ENCODE measurements at places on chromosomes 7 and 10.

- no peak for DNase-seq
These were observed 326 bp upstream of the PAPOLB start for GRCh38 chr7:4862156-4862555.

DNA sequence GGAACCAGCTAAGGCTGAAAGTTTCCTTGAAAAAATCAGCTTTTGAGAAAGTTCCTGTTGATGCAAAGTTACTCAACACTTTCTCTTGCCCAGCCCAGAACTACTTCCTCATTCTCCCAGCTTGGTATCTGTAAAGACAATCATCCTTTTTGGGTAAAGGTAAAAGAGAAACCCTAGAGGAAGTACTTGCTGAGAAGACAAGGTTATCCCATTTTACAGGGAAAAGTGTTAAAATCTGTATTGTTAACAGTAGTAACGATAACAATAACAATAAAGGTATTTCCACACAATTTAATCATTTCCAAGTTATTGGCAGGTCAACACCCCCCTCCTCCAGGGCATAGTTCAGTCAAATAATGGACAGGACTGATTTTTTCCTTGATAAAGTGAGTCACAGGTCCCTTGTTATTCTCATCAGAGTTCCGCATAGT lies 2.4 kb downstream of the ALOX5 start:
- DNase-seq: no peak

DNA sequence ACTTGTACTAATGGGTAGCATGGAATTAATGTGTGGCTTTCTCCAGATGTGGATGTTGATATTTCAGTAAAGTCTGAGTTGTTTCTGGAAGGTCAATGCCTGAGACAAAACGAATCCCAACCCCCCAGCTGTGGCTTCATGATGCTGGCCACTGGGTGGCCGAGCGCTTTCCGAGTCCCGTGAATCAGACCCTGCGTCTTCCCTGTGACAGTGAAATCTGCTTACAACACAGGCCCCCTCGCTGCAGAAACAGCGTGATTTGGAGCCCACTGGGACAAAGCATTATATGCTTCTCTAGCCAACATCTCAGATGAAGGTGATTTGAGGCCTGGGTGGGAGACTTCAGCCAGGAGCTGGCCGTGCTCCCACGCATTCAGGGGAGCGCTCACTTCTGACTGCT lies 124.7 kb downstream of the WDR37 start:
- no peak for DNase-seq

GRCh38 chr7:135291809-135292253 lies 58.2 kb downstream of the STRA8 start:
- no peak for DNase-seq

DNA sequence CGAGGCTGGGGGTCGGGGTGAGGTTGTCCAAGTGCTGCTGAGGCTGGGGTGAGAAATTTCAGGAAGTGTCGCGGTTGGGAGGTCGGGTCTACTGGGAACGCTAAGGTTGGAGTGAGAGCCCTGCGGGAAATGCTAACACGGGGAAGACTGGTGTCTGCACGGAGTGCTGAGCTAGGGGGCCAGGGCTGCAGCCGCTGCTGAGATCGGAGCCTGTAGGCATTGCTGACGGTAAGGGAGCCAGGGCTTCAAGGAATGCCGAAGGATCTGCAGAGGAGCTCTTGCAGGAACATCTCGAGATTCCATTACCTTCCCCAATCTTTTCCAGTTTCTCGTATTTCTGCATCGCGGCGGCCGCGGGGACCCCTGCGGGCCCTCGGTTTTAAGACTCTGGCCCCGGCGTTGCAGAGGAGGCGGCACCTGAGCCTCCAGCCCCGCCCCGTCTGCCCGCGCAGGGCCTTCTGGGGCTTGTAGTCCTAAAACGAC lies at the start of gene CDK5:
TSS of gene CDK5 (minus strand) at position 392 of the 483 bp plus-strand sequence. CDS start at position 343, 49 bp downstream.
- DNase-seq: no peak

DNA sequence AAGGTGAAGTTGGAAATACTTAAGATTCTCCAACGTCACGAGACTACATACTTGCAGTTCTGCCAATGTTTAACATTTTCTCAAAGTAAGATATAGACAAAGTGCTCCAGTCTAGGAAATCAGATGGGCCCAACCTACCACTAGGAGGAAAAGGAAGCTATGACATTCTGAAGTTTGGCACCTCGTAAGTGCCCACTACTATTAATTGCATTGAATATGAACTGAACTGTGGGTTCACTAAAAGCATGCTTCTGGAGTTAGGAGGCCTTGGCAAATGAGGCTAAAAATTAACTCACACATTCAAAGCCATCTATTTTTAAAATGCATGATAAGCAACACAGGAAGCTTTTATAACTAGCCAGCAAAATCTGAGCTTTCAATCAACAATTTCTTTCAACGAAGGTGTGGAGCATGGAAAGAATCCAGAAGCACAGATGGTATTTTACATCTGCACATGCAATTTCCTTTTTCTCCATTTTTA lies 149.7 kb downstream of the LRRTM3 start:
- no peak for DNase-seq

DNA sequence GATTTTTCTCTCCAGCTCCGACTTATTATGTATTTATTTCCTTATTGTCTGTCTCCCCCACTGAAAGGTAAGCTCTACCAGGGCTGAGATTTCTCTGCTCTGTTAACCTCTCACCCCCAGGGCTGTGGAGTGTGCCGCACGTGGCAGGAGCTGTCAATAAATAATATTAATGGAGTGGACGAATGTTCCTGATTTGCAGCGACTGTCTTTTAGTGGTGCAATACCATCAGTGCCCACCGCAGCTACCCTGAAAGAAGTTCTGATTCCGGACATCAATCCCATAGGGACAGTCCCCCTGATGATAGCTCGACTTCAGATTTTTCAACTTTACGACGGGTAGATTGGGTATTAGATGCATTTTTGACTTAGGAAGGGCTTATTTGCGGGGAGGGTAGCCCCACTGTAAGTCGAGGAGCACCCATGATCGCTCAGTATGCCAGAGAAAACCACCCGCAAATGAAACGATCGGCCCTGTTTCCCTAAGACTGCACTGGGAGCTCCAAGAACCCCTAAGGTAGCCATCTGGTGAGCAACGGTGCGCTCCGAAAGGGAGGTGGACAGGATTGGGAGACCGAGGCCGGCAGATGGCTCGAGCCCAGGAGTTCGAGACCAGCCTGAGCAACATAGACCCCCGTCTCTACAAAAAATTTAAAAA lies 986 bp upstream of the PPP2R2D start:
- no peak for DNase-seq

DNA sequence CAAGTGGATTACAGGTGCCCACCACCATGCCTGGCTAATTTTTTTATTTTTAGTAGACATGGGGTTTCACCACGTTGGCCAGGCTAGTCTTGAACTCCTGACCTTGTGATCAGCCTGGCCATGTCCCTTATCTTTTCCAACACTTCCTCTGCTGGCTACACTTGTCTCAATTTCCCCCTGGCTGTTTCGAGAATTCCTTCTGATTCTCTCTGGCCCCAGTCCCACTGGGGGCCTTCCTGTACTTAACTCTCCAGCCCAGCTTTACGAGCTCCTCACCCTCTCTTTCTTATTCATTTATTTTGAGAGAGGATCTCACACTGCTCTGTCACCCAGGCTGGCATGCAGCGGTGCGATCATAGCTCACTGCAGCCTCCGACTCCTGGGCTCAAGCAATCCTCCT lies 8.5 kb downstream of the EPHB4 start:
- no peak for DNase-seq

DNA sequence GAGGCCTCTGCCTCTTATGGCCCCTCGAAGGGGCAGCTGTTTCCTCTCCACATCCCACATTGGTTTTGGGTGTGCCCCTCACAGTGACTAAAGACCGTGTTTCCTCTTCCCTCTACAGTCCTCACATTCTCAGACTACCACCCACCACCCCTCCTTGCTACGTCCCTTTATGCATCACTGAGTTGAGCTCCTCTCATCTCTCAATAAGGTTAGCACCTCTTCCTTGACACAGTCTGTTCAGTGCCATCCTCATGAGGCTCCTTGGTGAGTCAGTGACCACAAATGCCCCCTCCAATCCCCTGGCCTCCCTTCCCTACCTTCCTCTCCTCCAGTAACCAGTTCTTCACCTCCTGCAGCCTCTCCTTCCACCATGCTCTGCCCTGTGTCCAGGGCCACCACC lies 239.1 kb upstream of the MYO3A start:
- no peak for DNase-seq

- no peak for DNase-seq
These were observed 27.4 kb upstream of the LOXL4 start for GRCh38 chr10:98295401-98295811.

All from NCI-H1436 treated with DMSO at 0.1 percent for 48 hours (cell line).